ENCODE measurements at places on chromosomes 11 and 22. TPM values are rescaled to one million over a fixed set of nuclear protein-coding genes. Genes with fewer than 3 reads are reported as not detected.

DNA sequence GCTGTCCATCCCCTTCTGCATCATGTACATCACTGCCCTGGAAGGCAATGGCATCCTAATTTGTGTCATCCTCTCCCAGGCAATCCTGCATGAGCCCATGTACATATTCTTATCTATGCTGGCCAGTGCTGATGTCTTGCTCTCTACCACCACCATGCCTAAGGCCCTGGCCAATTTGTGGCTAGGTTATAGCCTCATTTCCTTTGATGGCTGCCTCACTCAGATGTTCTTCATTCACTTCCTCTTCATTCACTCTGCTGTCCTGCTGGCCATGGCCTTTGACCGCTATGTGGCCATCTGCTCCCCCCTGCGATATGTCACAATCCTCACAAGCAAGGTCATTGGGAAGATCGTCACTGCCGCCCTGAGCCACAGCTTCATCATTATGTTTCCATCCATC is 337 bp downstream of the OR52B6 start:
- no peak for DNase-seq

DNA sequence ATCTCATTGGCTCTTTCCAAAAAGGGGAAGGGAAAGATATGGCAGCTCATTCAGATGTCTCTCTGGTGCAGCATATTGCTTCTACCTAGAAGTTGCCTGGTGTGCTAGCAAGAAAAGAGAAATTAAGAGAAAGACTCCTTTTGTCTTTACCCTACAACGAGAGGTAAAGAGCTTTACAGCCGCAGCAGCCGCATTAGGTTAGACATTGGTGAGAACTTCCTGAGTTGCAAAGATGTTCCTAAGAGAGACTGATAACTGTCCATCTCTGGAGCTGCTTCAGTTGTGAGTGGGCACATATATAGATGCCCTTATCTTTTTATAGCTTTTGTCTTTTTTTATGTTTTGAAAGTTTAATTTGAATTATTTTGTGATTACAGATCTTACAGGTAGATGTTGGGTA is 80.8 kb upstream of the NNMT start:
- DNase-seq = no peak

- DNase-seq = no peak
Observed at GRCh38 chr11:2518983-2519340, 74.2 kb downstream of the KCNQ1 start.

- DNase-seq = no peak
Observed at GRCh38 chr22:39204216-39204615, 40.6 kb downstream of the PDGFB start.

Gene GSTT2B
- total RNA-seq = not detected

Gene CRYAB
- total RNA-seq = 22.9 TPM

Gene ACR
- total RNA-seq = not detected

Gene CDC45
- total RNA-seq = 4.1 TPM

DNA sequence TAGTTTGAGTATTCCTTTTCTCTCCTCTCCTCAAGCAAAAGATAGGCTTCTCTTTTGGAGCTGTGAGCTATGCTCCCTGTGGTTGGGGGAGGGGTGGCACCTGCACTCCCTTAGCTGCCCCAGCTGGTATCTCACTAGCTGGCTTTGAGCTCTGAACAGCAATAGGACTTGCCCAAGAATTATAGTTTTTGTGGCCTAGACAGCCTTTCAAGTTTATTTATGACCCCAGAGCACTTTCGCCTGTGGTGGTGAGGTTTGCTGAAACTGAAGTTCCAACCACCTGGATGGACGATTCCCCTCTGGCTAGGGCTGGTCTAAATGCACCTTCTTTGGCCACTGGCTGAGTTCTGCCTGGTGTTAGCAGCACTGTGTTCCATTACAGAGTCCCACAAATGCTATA is 37.1 kb upstream of the SLC37A2 start:
- DNase-seq = no peak

GRCh38 chr11:68314203-68315170 is 2.1 kb downstream of the LRP5 start:
- DNase-seq = no peak

DNA sequence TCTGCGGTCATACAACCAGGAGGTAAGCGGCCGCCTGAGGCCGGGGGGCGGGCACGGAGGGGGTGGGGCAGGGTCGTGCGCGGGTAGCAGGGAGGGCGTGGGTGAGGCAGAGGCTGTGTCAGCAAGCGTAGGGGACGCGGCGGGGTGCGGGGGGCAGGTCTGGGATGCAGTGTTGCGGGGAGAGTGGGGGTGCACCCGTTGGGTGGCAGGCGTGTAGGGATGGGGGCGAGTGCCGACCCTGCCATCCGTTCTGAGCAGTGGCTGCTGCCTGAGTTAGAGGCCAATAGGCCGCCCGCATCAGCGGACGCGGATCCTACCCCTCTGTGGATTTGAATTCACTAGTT is 1.4 kb downstream of the RIC8A start:
- DNase-seq = no peak

- DNase-seq = no peak
Observed at GRCh38 chr11:117744471-117745150, 52.4 kb downstream of the DSCAML1 start.

GRCh38 chr11:2789791-2790567 is 90.2 kb upstream of the KCNQ1OT1 start:
- no peak for DNase-seq

DNA sequence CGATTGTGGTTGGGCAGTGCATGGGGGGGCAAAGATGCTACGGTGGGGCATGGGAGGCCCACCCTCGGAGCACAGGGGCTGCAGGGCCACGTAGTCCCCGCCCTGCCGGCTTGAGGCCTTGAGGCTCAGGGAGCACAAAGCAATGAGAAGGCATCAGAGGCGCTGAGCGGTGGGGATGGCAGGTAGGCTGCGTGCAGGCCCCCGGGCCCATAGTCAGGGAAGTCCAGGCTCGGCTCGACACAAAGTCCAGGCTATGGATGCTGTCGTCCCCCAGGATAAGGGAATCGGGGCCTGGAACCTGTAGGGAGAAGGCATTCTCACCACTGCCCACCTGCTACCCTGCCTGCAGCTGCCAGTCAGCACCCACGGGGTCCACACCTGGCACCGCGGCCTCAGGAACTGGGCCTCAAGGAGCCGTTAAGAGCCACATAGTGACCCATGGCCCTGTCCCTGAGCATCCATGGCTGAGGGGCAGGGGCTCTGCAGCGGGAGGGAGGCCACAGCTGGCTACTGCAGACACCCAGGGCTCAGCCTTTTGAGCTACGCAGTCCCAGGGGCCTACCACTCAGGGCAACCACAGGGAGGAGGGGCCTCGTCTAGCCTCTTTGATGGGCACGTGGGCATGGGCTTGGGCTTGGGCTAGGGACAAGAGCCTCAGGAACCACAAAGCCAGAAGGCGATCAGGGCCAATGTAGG is 179.7 kb downstream of the IGLL1 start:
- no peak for DNase-seq

DNA sequence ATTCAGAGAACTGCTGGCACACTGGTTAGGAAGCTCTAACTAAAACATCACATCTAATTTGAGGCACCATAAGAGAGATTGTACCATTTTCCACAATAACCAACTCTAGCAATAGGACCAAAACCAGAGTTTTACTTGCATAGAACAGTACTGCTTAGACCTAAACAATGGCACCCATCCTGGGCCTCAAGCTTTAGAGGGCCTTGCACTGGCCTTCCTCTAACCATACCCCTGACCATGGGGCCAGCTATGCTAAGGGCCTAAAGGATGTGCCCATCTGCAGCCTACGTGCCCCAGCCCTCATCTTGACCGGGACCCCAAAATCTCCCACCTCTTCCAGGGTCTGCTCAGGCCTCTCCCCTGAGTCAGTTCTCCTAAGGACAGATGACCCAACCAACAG is 74.4 kb upstream of the ARHGAP32 start:
- no peak for DNase-seq

- DNase-seq = no peak
Observed at GRCh38 chr22:27809226-27809603, 7.7 kb upstream of the MN1 start.

Gene HEPACAM
- not detected for total RNA-seq

GRCh38 chr11:66466225-66467033 is at the start of gene PELI3:
Gene PELI3, plus strand, starts transcription at chr11:66466905. Its CDS starts 1,224 bp downstream, at chr11:66468129.
- DNase-seq = no peak

Data from esophagus squamous epithelium (tissue), 5 donors.